ENCODE measurements at places on chromosomes 3 and 15.

- no peak for DNase-seq
Observed at GRCh38 chr3:134496471-134497071, 10.7 kb downstream of the CEP63 start.

DNA sequence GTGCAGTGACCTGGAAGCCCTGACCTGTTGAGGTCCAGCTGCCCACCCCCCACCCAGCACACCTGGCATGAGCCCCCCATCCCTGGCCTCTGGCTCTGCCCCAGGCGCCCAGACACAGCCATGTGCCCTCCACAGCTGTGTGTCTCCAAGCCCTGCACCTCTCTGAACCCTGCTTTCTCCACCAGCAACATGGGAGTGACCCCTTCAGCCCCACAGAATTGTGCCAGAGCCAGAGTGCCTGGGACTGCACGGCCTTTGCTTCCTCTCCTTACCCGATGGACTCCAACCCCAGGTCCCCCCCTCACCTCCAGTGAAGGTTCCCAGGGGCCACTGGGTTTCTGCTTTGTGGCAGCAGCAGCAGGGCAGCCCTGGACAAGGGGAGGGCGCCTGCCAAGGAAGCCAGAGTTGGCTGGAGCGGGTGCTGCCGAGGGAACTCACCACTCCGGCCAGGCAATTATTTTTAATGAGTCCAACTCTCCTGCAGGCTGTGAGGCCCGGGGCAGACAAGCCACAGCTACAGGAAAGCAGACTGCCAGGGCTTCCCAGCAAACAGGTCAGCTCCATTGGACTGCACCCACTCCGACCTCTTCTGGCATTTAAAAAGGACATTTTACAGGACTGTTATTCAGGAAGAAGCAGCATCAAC lies 24.1 kb downstream of the PRR20G start:
- DNase-seq, result no peak

DNA sequence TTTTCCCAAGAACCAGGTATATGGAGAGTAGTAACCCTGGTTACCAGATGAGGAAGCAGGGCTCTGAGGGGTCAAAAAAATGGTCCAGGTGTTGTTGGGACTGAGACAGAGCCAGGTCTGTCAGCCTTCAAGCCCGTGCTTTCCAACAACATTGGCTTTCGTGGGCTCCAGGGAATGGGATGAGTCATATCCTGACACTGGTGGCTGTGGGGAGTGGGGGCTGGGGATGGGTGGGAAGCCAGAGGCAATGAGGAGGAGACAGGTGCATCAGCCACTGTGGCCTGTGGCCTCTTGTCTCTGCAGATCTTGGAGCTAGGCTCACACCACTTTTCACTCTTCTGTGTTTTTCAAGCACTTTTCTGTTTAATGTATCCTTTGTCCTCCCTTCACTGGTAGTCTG lies 38.2 kb downstream of the CORO2B start:
- DNase-seq, result no peak

DNA sequence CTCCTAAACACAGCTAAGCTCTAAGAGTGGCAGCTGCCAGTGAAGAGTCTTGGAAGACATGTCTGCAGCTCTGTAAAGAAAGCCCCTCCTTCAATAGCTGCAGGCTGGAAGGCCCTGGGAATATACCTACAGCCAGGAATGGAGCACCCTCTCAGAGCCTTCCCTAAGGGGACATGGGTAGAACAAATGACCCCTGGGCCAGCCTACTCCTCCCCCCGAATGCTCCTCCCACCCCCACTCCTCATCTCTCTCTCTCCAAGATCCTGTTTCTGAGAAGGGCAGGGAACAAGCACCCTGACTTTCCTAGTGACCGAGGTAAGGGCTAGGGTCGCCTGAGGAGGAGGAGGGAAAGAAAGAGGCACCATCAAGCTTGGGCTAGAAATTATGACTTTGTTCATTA lies 20.7 kb downstream of the CPNE4 start:
- DNase-seq, result no peak

DNA sequence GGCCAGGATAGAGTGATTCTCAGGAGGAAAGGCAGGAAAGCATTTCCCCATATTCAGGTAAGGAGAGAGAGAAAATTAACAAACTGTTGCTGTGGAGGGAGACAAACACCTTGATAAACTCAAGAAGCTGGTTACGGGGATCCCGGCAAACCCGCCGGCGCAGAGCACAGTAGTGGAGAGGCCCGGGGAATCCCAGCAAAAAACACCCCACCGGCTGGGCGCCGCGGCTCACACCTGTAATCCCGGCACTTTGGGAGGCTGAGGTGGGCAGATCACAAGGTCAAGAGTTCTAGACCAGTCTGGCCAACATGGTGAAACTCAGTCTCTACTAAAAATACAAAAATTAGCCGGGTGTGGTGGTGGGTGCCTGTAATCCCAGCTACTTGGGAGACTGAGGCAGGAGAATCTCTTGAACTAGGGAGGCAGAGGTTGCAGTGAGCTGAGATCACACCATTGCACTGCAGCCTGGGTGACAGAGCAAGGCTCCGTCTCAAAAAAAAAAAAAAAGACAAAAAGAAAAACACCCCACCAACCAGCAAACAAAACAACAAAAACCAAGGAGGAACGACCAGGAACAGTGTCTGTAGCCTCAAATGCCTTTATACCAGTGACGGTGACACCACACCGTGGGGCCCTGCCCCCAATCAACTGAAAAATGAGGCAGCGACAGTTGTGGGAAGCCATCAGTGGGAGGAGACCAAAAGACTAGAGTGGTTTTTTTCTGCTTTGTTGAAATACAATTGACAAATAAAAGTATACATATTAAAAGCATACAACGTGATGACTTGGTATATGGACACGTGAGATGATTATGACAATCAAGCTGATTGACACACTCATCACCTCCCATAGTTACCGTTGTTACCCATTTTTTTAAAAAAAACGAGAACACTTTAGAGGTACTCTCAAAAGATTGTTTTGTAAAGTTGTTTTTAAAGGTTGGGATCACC lies 40.2 kb upstream of the IDH2 start:
- peak; percentile 50 for DNase-seq

- no peak for DNase-seq
Observed at GRCh38 chr3:181715571-181716340, 4.0 kb downstream of the SOX2 start.

DNA sequence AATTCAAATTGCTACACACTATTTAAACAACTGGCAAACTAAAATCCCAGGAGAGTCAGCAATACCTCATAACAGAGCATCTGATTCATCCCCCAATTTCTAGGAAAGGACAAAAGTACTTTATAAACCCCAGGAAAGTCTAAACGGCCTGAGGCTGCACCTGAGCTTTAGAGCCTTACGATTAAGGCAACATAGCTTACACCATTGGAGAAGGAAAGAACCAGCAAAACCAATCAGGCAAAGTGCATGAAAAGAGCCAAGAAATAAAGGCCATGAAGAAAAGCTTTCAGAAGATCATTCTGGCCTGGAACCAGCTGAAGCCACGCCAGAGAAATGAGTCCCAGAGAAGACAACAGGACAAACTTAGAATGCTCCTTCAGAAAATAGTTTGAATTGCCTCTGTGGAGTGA lies 48.1 kb downstream of the PTPN9 start:
- DNase-seq, result no peak

GRCh38 chr15:89115547-89115946 lies 27.3 kb downstream of the ABHD2 start:
- DNase-seq, result no peak

DNA sequence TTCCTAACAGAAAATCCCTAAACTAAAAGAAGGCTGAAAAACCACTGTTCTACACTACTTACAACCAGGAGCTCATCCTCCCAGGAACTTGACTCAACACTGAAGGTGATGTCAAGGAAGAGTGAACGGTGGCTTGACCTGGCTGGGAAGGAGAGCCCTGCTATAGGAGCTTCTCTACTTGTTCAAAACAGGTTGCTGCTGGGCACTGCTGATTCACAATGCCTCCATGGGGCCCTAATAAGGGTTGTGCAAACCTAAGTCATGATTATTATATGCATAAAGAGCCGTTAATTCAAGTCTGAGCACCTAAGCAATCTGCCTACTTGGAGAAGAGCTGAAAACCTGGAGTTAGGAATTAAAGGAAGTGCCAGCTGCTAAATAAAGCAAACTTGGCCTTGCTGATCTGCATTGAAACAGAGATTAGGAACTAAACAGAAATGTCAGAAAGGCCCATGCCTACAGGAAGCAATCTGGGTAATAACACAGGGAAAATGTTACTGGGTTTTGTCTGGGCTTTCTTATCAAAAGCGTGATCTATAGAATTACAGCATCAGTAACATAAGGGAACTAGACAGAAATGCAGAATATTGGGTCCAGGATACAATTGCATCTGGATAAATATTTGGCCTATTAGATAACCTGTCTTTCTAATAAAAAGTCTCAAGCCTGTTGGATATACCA lies 243.2 kb downstream of the NEK10 start:
- no peak for DNase-seq

DNA sequence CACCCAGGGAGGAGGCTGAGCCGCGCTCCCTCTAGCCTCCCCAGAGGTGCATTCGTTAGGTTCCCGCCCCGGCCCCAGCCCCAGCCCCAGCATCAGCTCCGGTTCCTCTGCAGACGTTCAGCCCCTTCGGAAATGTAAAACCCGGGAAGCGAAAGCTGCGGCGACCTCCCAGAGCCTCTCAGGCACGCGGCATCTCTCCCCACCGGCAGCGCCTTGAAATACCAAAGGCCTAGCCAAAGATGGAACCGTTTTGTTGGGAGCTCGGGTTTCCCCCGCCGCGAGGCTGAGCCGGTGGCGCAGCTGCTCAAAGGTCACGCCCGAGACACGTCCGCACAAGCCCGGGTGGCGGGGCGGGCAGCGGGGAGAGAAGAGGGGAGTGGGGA lies 77.8 kb upstream of the HES1 start:
- DNase-seq, result no peak

GRCh38 chr3:142273501-142273900 lies 48.1 kb upstream of the GK5 start:
- no peak for DNase-seq

DNA sequence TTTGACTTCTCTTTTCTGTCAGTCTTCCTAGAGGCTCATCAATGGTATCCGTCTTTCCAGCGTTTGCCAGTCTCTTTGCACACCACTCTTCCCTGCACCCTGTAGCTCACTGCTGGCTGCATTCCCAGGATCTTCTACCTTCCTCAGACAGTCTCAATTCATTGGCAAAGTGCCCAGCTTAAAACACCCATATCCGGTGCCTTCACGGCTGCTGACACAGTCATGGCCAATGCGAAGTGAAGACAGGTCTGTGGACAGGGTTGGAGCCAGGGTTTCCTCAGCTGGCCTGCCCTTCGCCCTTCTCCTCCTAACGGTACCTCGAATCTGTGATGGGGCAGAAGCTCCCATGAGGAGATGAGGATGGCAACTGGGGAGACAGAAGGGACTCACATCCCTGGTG lies 36.1 kb downstream of the PTH1R start:
- no peak for DNase-seq

DNA sequence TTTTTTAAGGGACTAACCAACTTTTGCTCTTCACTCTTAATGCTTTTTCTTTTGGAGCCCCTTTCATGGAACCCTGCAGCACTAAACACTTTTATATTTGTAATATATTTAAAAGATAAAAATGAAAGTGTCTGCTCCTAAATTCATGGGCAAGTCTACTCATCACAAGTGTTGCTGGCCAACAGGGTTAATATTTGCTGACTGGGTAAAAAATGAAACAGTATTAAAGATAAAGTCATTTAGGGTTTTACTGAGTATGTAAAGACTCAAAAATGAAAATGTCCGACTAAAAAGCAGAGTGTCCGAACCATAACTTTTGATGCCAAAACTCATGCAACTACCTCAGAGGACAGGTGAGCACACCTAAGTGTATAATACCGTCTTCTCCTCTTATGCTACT lies 54.0 kb downstream of the MOBP start:
- no peak for DNase-seq

- DNase-seq, result no peak
Observed at GRCh38 chr15:43390723-43391122, 19.8 kb downstream of the TUBGCP4 start.

- no peak for DNase-seq
Observed at GRCh38 chr3:152254041-152254440, 14.7 kb upstream of the MBNL1 start.

GRCh38 chr3:50165910-50166538 lies 10.9 kb downstream of the SEMA3F start:
- no peak for DNase-seq

GRCh38 chr3:141126661-141127343 lies 75.7 kb downstream of the SPSB4 start:
- DNase-seq, result no peak

DNA sequence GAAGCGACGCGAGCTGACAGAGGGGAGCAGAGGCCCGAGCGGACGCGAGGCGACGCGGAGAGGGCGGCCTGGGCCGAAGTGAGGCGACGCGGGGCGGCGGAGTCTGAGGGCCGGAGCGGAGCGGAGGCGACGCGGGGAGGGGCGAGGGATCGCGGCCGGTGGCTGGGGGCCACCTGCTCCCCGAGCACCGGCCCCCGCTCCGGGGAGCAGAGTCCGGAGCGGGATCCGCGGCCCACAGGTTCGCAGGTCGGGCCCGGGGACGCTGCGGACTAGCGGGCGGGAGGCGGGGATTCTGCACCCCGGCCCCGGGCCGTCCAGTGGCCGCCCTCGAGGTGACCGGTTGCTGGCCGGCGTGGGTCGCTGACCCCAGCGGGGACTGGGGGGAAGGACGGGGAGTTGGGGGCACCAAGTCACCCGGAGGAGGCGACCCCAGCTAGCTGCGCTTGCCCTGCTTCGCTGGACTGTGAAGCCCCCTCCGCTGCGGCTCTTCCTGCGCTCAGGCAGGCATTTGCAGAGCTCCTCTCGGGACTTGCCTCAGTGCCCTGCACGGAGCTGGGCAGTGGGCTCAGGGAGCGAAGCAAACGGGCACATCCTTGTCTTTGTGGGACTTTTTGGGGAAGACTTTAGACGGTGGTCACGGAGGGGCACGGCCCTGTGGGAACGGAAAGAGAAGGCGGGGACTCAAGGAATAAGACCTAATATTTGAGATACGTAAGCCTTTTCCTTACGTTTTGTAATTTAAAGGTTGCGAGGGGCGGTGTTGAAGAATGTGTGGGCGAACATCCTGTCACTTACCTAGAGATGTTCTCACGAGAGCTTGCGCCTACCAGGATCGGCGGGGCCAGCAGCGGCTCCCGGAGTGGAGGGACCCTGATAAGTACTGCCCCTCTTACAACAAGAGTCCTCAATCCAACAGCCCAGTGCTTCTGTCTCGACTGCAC lies 566 bp downstream of the HMCES start:
- DNase-seq, result peak; percentile 38

GRCh38 chr3:356952-357351 lies 160.4 kb downstream of the CHL1 start:
- no peak for DNase-seq

DNA sequence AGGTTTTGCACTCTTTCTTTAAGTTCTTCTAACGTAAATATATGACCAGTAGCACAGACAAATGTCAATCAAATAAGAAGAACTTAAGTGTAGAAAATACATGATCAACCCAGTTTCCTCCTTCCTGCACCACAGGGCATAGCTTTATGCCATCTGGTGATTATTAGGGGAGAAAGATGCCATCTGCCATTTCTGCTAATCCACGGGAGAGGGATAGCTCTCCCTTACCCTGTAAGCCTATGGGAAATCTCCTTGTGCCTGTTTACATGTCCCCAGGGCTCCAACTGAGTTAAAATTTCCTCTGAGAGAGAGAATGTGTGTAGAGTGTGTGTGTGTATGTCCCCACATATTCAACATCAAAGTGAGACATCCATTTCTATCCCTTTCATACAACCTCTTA lies 135.9 kb downstream of the RSL24D1 start:
- DNase-seq, result no peak

GRCh38 chr3:149474250-149474817 lies at the start of gene TM4SF4:
Gene TM4SF4 (plus strand): TSS chr3:149474697. CDS start chr3:149474878, 181 bp downstream.
- no peak for DNase-seq
